ENCODE measurements at places on chromosomes 3 and 15. TPM values are rescaled to one million over a fixed set of nuclear protein-coding genes. Genes with fewer than 3 reads are reported as not detected.

The SPTSSB gene
- not detected for total RNA-seq

The EIF4G1 gene
- 361 TPM for total RNA-seq

The TRPM7 gene
- total RNA-seq, result 41.1 TPM

- DNase-seq, result no peak
Measured at GRCh38 chr3:118075873-118076272, 958.8 kb downstream of the IGSF11 start.

- DNase-seq, result no peak
Measured at GRCh38 chr3:53046171-53047170, 598 bp upstream of the SFMBT1 start.

DNA sequence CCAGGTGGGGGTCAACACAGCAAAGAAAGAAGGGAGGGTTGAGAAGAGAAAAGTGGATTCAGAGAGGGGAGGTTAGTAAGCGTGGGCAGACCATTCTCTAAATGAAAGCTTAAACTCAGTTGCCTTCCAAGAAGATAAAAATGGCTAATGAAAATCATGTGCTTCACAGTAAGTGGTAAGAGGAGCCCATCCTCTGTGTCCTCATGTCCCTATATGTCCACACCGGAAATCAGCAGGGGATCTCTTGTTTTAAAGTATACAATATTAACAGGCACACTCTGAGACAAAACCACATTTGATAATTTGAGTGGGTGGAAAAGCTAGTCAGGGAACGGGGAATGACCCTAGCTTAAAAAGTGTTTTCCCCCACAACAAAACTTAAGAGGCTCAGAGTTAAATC lies 4.4 kb upstream of the FOXP1 start:
- DNase-seq, result no peak

DNA sequence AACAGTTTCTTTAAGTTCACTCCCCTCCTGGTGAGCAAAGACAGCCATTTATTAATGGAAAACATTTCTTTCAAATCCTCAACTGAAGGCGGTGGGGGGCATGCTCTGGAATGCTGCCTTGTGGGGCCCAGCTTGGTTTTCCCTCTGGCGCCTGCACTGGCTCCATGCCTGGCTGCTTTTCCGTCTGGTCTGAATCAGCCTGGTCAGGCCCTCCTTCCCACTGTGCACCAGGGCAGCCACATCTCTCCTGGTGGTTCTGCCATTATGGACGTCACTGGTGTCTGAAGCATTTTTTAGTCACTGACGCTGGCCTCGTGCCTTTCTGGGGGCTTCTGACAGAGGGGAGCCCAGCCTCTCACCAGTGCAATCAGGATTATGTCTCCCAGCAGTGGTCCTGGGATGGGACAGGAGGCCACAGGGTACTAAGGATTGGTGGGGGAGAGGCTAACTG lies 57.6 kb upstream of the APEH start:
- peak; percentile 62 for DNase-seq
